ENCODE measurements at places on chromosomes 7 and 10. TPM values are rescaled to one million over a fixed set of nuclear protein-coding genes. Genes with fewer than 3 reads are reported as not detected.

LAMB1 gene
- 49.2 TPM for polyA plus RNA-seq

FXYD4 gene
- not detected for polyA plus RNA-seq

SPDYE16 gene
- polyA plus RNA-seq: 0.71 TPM

CCDC172 gene
- not detected for polyA plus RNA-seq

R3HCC1L gene
- 8.8 TPM for polyA plus RNA-seq

NOD1 gene
- 15.2 TPM for polyA plus RNA-seq

CLDN3 gene
- polyA plus RNA-seq: not detected

NRAP gene
- not detected for polyA plus RNA-seq

GRM3 gene
- not detected for polyA plus RNA-seq

AGBL3 gene
- polyA plus RNA-seq: 2.9 TPM

UNCX gene
- polyA plus RNA-seq: not detected

- peak; percentile 76 for DNase-seq
Measured at GRCh38 chr10:114541081-114541796, 116.8 kb downstream of the ABLIM1 start.

DNA sequence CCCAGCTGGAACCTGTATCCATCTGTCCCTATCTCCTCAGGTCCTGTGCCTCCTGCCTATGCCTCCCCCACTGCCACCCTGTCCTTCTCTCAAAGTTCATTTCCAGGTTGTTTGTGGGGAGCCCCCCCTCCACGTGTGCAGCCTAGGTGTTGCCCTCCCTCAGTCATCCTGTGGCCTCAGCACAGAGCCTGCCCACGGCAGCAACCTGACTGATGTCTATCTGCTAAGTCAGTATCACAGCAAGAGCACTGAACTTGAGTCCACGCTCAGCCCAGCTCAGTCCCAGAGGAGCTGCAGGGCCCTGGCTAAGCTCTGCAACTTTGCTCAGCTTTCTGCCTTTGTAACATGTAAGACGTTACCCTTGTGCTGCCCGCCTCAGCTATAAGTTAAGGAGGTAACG is 28.7 kb downstream of the FAM53B start:
- no peak for DNase-seq

DNA sequence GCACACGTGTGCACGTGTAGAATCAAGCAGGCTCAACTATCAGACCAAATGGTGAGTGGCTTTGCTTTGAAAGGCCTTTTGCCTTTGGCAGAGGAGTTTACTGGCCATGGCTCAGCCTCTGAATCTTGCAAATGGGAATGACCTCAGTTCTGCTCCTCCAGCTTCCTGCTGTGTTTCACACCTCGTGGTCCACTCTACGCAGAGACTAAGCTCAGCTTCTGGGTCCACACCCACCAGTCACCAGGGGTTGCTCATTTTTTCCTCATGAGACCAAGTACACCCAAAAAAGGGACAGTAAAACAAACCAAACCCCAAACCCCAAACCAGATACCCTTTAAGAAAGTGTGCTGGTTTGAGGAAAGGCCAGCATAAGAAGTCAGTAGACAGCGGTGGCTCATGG is 236.4 kb downstream of the DNAJB6 start:
- DNase-seq: no peak

- DNase-seq: no peak
Measured at GRCh38 chr7:68678196-68678595, 920.1 kb upstream of the AUTS2 start.

DNA sequence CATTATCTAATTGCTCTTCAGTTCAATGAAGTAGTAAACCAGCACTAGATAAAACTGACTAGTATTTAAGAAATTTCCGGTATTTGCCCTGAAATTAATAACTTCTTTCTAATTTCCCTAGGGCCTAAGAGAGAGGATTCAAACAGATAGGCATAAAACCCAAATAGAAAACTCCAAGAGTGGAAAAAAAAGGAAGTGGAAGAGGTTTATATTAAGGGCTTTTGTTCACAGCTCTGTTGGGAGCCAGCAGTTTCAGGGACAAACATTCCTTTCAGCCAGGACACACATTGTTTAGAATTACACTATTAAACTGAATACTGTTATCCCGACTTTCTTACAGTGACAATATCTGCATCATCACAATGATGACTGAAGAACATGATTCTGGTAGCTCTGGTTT is 3.6 kb downstream of the ODAD2 start:
- DNase-seq: no peak

GRCh38 chr7:87876869-87877234 is 559 bp downstream of the DBF4 start:
- peak; percentile 71 for DNase-seq

- no peak for DNase-seq
Measured at GRCh38 chr7:479948-480499, 39.6 kb downstream of the PDGFA start.

DNA sequence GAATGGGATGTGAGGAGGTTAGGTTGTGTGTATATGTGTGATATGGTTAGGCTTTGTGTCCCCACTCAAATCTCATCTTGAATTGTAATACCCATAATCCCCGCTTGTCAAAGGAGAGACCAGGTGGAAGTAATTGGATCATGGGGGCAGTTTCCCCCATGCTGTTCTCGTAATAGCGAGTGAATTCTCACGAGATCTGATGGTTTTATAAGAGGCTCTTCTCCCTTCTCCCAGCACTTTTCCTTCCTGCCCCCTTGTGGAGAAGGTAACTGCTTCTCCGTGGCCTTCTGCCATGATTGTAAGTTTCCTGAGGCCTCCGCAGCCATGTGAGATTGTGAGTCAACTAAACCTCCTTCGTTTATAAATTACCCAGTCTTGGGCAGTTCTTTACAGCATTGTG is 47.3 kb downstream of the NPVF start:
- no peak for DNase-seq

- no peak for DNase-seq
Measured at GRCh38 chr10:60537697-60538096, 148.0 kb upstream of the ANK3 start.

DNA sequence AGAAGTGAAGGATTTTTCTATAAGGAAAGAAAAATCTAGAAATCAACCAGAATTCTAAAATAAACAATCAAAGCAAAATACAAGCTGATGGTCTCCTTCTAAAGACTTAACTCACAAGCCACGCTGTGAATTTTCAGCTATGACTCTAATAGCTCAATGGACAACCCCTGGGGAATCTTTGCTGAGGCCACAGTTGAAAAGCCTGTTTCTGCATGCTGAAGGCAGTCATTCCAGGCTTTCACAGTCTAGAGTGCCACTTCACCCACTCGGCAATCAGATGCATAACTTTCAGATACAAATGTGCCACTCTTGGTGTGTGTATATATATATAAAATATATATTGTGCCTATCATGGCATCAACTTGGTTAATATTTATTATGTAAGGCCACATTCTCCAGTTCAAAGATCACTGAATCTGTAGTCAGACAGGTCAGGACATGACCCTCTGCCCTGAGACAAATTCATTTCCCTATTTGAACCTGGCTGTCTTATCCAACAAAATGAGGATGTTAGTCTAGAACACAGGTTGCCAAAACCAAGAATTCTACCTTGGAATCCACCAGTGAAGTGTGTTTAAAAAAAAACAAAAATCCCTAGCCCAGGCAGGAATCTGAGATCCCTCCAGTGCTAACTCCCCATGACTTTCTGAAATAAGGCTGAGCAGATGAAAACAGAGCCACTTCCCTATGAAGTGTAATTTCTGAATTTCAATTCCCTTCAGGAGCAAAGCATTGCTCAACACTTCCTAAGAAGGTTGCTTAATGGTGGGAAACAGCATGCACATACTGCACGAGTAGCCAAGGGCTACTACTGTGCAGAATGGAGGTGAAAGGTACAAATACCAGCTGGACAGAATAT is 9.9 kb downstream of the LIPA start:
- DNase-seq: no peak

- no peak for DNase-seq
Measured at GRCh38 chr7:32887395-32887794, 4.2 kb downstream of the KBTBD2 start.

DNA sequence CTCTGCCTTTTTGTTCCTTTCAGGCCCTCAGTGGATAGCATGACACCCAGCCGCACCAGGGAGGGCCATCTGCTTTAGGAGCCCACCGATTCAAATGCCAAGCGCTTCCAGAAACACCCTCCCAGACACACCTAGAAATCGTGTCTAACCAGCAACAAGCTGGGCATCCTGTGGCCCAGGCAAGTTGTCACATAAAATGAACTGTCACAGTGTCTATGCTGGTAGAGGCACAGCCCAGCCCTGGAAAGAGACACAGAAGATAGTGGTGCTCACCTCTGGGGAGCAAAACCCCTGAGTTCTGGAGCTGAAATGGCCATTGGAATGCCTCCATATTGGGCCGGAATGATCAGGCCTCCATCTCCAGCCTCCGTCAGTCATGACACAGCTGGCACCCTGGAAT is 38.9 kb downstream of the ECHDC3 start:
- DNase-seq: no peak

- DNase-seq: no peak
Measured at GRCh38 chr7:2966466-2967078, 77.1 kb downstream of the CARD11 start.

- peak; percentile 29 for DNase-seq
Measured at GRCh38 chr7:92071032-92071431, 63.2 kb downstream of the CYP51A1 start.

GRCh38 chr10:89946106-89946505 is 244.7 kb downstream of the KIF20B start:
- DNase-seq: no peak

GRCh38 chr7:99614495-99614894 is 2.3 kb upstream of the ZSCAN25 start:
- no peak for DNase-seq

DNA sequence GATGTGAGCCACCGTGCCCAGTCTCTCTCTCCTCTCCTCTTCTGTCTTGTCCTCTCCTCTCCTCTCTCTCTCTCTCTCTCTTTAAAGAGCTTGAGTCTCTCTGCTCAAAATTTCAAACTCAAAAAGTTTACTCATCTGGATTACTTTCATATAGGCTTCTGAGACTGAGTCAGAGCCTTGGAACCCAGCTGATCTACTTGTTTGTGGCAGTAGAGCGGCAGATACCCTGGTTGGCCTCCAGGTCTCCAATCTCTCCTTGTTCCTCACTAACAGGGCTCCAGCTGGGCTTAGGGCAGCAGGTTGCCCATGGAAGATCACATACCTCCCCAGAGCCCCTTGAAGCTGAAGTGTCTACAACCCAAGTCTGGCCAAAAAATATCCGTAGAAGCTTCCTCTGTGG is 51.0 kb downstream of the HHEX start:
- no peak for DNase-seq

DNA sequence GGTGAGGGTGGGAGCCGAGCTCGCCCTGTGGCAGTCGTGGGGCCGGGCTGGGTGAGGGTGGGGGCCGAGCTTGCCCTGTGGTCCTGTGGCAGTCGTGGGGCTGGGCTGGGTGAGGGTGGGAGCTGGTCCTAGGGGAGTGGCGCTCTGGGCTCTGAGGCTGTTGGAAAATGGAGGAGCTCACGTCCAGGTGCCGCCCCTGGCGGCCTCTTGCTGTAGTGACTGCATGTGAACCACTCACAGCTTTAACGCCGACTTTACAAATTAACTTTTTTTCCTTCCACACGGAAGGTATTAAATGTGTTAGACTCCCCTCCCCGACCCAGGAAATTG is 312.6 kb downstream of the WDR37 start:
- DNase-seq: no peak

DNA sequence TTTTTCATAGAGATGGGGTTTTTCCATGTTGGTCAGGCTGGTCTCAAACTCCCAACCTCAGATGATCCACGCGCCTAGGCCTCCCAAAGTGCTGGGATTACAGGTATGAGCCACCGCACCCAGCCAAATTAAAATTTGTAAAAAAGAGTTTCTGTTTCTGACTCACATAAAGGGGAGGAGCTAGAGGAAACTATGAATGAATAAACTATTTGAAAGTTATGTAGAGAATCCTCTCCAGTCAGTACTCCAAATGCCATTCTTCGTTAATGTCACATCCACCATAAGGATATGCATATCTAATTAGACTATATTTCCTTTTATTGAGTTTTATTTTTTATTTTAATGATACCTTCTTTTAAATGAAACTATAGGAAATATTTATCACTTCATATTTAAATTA is 52.6 kb downstream of the MBL2 start:
- DNase-seq: no peak

GRCh38 chr7:43590862-43591557 is 8.1 kb downstream of the STK17A start:
- no peak for DNase-seq

- no peak for DNase-seq
Measured at GRCh38 chr7:44632196-44632595, 25.8 kb downstream of the OGDH start.

DNA sequence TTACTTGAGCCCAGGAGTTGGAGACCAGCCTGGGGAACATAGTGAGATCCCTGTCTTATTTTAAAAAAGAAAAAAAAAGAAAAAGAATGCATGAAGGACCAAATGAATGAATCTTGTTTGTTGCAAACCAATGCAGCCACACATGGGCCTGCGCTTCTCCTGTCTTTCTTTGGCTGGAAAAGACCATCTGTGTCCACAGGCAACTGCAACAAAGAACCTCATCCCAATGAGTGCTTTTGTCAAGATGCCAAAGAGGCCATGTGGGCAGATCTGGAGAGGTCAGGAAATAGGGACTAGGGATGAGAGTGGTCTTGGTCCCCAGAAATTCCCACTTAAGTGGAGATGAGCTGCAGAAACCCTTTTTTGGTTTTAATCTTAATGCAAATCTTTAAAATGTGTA is 49.8 kb upstream of the DUSP5 start:
- DNase-seq: no peak

- no peak for DNase-seq
Measured at GRCh38 chr10:110151971-110152370, 55.4 kb upstream of the MXI1 start.

DNA sequence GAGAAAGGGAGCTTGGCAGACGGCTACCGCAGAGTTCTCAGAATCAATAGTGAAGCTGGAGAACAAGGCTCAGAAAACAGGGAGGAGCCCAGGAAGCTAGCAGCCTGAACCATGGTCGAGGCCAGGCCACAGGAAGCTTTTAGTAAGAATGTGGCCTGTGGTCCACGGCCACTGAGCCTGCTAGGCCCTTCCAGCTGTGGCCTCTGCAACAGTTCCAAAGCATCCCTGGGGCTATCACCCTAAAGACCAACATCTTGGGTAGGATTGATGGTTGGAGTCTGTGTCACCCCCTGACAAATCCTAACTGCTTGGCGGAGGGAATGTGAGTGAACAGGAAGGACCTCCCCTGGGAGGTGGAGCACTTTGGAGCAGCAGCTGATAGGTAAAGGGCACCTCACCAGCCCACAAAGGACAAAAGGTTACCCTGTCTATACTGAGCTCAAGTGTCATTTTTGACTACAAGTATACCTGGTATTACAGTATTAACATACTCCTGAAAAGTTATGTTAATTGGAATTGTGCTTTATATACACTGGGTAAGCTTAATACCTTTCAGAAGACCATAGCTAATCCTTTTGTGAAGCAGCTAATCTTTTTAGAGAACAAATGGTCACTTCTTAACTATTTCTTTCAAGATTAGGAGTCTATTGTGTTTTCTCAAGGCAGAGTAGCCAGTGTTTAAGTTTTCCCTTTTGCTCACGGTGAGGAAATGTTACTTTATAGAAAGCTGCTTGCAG is 18.7 kb downstream of the PTPRE start:
- DNase-seq: no peak

GRCh38 chr10:62754963-62755362 is 49.6 kb upstream of the ADO start:
- no peak for DNase-seq

- DNase-seq: no peak
Measured at GRCh38 chr7:13062631-13063030, 375.2 kb downstream of the ARL4A start.

GRCh38 chr10:131117416-131118212 is 193.9 kb downstream of the TCERG1L start:
- DNase-seq: no peak

- no peak for DNase-seq
Measured at GRCh38 chr7:18874880-18875279, 242.6 kb downstream of the TWIST1 start.

- DNase-seq: no peak
Measured at GRCh38 chr7:79478386-79478785, 24.9 kb upstream of the MAGI2 start.
